ENCODE measurements at places on chromosomes 7 and 10.

DNA sequence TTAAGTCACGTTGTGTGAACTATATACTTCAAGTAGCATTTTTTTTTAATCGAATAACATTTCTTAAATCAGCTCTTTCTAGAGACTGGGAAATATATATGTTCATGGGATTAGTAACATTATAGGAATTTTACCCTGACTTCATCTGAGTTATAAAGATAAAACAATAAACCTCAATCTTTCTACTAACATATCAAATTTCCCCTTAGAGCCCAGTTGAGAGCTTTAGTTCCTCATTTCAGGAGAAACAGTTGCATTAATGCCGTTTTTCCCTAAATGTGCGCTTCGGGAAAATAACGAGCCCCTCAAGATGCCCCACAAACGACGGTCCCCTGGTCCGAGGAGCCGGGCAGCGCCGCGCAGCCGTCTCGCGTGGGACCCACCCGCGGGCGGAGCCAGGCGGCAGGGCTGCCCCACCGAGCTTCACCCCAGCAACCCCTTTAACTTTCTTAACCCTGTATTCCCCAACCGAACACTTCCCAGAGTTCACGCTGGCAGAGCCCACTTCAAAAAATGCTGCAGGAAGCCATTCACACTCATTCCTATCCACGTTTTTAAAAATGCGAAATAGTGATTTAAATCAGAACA is 152.5 kb upstream of the YAE1 start:
- DNase-seq, result no peak

DNA sequence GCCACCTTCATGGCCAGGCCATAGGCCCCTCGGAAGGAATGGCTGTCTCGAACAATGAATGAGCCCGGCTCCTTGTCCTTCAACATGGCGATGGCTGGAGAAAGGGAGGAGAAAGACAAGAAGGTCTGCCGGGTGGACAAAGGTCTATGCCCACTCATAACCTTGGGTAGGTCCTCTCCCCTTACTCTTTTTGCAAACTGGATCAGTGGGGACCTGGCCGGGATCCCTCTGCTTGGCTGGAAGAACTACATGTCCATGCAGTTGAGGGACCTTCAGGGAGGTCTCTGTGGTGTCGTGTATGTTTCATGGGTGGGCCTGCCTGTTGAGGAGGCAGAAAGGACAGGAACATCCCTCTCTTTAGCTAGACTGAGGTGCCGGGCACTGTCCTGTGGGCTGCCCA is 284.8 kb downstream of the TNS3 start:
- DNase-seq, result no peak

DNA sequence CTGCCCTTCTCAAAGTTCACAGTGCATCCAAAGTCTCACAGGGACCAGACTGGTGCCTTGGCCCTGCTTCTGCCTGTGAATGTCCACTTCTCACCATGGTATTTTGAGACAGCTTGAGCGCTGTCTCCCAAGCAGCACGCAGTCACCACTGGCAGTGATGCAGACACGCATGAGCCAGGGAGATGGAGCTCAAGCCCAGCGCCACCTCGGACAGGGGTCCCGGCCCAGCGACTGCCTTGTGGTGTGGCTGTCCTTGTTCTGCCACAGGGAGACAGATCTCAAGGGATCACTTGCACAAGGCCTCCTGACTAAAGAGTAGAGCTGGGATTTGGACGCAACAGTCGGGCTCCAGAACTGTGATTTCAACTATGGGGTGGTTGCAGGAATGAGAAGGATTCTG is 92.6 kb upstream of the MBL2 start:
- no peak for DNase-seq

DNA sequence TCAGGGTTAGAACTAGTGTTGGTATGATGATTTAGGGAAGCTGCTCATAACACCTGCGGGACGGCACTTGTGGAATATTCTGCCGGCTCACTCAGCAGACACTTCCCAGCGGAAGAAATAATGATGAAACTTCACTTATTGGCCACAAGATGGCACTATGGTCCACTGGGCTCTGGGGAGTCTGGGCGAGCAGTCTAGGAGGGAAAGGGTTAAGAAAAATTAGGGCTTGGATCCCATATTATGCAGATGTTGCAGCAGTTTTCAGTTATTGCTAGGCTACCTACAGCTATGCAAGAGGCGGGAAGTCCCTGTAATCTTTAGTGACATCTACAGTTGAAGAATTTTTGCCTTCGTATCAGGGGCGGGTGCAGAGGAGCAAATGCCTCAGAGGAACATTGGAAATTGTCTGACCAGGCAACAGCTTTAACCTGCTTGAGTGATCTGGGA is 238.7 kb upstream of the PRSS58 start:
- DNase-seq, result peak; percentile 42

- DNase-seq, result no peak
Measured at GRCh38 chr10:124251317-124252065, 158.1 kb upstream of the CHST15 start.

DNA sequence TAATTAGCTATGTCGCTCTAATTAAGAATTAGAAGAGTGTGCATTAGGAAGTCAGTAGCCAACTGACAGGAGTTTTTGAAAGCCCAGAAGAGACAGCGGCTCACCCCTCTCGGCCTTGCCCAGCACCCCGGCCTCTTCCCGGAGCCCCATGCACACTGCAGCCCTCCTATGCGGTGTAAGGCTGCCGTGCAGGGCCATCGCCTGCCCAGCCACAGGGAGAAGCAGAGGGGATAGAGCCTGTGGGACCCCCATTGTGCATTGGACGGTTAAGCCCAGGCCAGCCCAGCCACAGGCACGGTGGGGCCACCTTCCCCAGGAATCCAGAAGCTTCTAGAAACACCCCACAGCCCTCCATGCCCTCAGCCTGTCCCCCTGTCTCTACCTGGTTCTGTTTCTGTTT is 569.7 kb upstream of the MKI67 start:
- no peak for DNase-seq

GRCh38 chr7:133815611-133816210 is 311.4 kb upstream of the LRGUK start:
- DNase-seq, result no peak

DNA sequence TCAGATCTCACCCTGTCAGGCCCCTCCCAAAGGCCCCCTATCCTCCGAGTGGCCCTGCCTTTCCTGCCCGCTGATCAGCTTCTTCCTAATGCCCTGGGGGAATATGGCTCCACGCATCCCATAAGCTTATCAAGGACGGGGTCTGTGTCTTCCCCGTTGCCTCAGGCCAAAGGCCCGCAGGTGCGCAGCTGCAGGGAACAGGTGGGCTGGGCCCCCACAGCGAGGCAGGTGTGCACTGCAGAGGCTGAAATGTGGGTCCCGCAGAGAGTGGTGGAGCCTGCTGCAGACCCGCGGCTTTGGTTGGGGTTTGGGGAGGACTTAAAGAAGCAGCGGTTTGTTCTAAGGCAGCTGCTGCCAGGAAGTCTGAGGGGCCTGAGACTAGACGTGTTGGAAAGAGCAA is 220.8 kb upstream of the TCERG1L start:
- no peak for DNase-seq

DNA sequence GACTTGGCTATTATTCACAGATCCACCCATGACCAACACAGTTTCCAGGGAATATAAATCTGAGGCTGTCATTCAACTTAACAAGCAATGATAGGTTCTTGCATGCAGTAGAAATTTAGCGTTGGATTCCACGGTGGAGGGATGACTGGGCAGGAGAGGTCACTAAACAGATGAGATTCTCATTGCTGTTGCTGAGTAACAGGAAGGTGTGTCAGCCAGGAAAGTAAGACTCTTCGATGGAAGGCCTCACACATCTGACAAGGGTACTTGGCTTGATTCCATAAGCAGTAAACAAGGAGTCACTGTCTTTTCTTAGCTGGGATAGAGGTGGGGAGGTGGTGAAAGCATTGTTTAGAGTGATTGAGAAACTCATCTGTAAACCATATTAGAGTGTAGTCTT is 1152.0 kb downstream of the SORCS3 start:
- no peak for DNase-seq

- DNase-seq, result no peak
Measured at GRCh38 chr10:95516774-95517373, 44.3 kb downstream of the SORBS1 start.

GRCh38 chr7:81190997-81191768 is 272.3 kb upstream of the SEMA3C start:
- DNase-seq, result peak; percentile 7

DNA sequence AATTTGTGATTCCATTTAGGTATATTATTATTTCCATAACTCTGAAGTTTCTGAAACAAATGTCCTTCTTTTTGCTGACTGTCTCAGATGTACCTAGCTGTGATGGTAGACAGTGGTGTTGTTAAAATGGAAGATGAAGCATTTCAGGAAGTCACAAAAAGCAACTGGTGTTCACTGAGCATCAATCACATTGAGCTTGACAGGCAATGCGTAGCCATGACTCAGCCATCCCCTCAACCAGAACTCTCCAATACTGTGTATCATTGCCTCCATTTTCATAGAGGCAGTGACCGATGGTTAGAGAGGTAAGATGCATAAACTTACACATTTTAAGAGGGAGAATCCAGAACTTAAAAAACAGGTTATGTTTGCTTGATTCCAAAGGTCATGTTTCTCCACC is 434.0 kb downstream of the INHBA start:
- DNase-seq, result no peak

- no peak for DNase-seq
Measured at GRCh38 chr7:130904792-130905191, 170.8 kb upstream of the KLF14 start.

DNA sequence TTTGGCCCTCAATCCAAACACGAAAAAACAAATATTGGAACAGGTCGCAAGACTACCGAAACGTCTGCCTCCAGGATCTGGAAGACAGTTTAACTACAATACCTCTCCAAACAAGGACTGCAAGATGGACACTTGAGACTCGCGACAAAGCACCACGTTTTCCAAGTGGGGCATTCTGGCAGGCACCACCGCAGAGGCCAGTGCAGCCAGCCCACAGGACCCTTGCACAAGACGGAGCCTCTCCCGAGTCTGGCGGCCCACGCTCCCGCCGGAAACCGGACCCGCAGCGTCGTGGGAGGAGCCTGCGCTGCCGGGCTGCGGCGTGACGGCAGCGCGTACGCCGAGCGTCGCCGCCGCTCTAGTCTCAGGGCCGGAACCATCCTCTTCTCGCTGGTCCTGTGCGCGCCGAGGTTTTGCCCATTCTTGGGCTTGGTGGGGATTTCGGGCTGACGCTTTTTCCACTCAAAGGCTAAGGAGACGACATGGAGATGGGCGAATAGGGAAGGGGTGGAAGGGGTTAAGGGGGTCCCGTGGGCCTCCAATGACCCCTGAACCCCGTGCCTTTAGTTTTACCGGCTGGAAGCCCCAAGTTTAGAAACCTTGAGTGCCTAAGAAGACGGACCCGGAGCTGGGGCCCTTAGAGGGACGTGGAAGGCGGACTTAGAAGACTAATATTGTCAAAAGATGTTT is at the start of gene ORC5:
Gene ORC5, minus strand, starts transcription at position 283 of the 690 bp plus-strand sequence. Its CDS starts 109 bp downstream, at position 174.
- peak; percentile 53 for DNase-seq

- no peak for DNase-seq
Measured at GRCh38 chr10:1170867-1171180, 114.6 kb downstream of the WDR37 start.

DNA sequence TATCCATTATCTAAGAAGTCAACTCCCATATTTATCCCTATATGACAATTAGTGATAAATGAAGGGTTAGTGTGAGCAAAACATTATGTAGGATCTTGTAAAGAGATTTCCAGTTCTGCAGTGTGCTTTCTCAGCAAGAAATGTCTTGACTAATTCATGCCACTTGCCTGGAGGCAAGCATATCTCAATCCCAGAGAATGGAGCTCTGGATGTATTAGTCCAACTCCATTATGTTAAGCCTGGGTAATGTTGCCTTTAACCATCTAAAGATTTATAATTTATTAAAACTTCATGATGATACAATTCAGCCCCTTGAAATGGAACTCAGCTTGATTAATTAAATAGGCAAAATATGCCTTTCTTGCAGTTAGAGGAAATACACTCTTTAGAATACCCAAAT is 1079.9 kb upstream of the LRRTM3 start:
- DNase-seq, result no peak

- no peak for DNase-seq
Measured at GRCh38 chr10:70537398-70538194, 59.0 kb downstream of the PALD1 start.

DNA sequence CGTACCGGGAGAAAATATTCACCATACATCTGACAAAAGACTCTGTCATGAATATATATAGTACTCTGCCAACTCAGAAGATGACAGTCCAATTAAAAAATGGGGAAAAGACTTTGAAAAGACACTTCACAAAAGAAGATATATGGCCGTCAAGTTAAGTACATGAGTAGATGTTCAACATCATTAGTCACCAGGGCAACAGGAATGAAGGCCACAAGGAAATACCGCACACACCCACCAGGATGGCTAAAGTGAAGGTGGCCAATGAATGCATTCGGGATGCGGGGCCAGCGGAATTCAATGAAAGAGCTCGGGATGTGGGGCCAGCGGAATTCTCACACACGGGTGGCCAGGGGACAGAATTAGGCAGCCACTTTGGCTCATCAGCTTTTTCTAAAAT is 42.2 kb downstream of the MAD1L1 start:
- DNase-seq, result no peak

DNA sequence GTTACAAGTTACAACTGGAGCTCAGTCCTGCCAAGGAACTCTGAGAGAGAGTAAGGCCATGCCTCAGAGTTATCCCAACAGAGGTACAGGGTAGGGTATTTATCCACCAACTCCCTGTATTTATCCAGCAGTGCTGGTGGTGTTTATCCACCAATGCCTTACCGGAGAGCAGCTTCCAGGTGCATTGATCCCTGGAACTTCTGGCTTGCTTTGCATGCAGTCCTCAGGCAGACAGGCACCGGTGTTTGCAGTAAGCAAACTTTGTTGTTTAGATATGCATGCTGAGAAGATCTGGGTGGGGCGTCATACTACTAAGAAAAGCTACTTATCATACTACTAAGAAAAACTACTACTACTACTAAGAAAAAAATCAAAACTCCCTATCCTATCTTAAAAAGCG is 92.4 kb downstream of the CYP26A1 start:
- DNase-seq, result no peak

DNA sequence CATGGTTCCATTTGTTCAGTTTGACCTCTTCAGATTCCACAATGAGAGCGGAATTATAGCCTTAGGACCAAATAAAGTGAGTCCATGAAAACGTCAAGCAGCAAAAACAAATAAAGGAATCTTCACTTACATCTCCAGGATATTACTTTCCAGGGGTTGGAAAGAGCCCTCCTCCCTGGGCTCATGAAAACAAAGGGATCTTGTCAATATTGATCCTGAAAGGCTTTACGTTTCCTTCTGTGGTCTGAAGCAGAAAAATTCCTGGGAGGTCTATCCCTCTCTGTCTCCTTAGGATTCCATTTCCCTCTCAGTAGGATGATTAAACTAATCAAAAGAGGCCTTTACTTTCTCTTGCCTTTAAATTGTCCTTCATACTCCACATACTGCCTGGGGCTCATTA is 293.5 kb downstream of the GPAM start:
- DNase-seq, result no peak

DNA sequence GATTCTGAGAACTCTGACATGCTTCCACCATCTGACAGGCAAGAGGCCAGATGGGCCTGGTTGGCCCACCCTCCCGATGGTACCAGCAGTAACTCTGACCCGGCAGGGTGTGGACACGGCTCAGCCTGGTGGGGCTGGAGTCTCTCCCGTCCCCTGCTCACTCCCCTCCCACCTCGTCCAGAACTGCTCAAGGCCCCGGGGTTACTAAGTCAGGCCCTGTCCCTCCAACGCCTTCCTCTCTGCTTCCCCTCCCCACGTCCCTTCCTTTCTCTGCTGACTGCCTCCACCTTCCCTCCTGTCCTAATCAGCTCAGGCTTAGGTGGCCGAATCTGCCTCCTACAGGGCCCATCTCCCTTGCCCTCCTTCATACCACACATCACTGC is 12.5 kb downstream of the CALML5 start:
- DNase-seq, result no peak

GRCh38 chr10:90602862-90603610 is 254.8 kb downstream of the HTR7 start:
- no peak for DNase-seq
